B cell (primary cell): ENCODE measurements at places on chromosomes 2 and 18.
A peak's percentile ranks its signal among the peaks of the same experiment; 100 is the strongest.

DNA sequence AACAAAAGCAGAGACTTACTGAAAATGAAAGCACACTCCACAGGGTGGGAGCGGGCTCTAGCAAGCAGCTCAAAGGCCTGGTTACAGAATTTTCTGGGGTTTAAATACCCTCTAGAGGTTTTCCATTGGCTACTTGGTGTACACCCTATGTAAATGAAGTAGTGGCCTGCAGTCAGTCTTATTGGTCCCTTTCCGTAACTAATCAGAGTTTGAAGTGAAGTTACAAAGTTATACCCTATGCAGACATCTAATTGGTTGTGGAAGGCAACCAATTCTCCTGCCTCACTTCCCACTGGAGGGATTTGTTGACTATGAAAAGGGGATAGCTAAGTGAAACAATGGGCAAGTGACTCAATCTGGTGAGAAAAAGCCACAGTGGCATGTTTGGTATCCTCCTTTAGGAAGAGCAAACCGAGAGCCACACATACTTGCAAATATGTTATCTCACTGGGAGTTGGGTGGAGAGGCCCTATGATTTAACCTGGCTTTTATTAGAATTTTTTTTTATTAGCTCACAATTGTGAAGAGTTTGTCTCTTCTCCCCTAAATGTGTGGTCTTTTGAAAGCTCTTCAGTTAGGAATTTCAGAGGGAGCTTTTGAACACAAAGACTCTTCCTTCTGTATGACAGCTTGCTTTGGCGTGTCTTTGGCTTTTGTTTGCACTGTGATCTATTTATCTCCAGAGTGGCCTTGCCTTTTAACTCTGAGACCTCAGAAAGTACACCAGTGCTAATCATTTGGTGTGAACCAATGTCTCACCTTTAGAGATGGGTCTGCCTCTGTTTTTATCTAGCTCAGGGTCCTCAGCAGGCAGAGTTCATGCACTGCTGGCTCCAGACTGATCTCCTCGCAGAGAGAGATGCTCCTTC is 69.6 kb downstream of the MAP4K4 start:
- no peak overlapping the region for H3K4me3 ChIP-seq
- peak overlapping the region; percentile 79 for H3K27ac ChIP-seq
- no peaks in the 10 kb centered on the region for H3K27me3 ChIP-seq
- peak; percentile 25 for DNase-seq
- H3K36me3 ChIP-seq: no peaks in the 10 kb centered on the region

- H3K4me3 ChIP-seq: no peak overlapping the region
- no peaks in the 10 kb centered on the region for H3K27me3 ChIP-seq
- no peaks in the 10 kb centered on the region for H3K36me3 ChIP-seq
- no peak for DNase-seq
Measured at GRCh38 chr2:36528766-36529392, 69.1 kb downstream of the FEZ2 start.

GRCh38 chr2:75180476-75180875 is 18.8 kb downstream of the TACR1 start:
- H3K27ac ChIP-seq: no peak overlapping the region
- no peaks in the 10 kb centered on the region for H3K36me3 ChIP-seq
- H3K4me3 ChIP-seq: no peak overlapping the region
- H3K4me1 ChIP-seq: no peaks in the 10 kb centered on the region

- H3K4me1 ChIP-seq: no peaks in the 10 kb centered on the region
- no peak for DNase-seq
- no peak overlapping the region for H3K27ac ChIP-seq
- peaks cover 2% of the 10 kb centered on the region for H3K36me3 ChIP-seq
- no peak overlapping the region for H3K4me3 ChIP-seq
- no peaks in the 10 kb centered on the region for H3K27me3 ChIP-seq
Measured at GRCh38 chr2:231068525-231069222, 12.0 kb downstream of the PSMD1 start.

DNA sequence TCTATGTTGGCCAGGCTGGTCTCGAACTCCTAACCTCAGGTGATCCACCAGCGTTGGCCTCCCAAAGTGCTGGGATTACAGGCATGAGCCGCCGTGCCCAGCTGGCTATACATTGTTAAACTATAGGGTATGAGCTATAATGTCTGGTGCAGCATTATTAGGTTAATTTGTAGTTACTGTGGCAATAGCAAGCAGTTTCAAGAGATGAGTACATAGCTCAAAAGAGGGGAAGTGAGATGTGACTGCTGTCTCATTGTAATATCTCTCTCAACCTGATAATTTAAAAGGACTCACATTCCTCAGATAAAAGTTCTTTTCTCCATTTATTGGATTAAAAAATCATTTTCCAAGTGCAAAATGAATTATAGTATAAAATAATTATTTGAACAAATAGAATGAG is 116.4 kb downstream of the INO80D start:
- no peak overlapping the region for H3K27ac ChIP-seq
- DNase-seq: no peak
- no peak overlapping the region for H3K4me3 ChIP-seq
- H3K36me3 ChIP-seq: no peaks in the 10 kb centered on the region

DNA sequence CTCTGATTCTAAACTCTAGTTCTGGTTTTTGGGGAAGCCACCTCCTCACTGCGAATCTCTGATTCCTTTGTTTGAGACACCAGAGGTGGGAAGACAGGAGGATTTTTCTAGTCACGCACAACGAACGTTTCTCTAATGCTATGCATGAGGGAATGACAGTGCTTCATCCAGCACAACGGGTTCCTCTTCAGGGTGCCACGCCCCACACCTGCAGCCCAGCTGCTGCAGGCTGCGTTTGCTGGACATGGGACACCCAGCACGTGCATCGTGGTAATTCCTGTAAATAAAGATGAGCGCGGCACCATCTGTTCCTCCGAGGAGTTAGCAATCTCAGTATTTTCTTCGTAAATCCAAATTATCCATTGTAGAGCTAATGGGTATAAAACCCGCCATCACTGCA is 37.5 kb upstream of the TPO start:
- H3K4me3 ChIP-seq: no peak overlapping the region
- H3K36me3 ChIP-seq: no peaks in the 10 kb centered on the region
- no peaks in the 10 kb centered on the region for H3K27me3 ChIP-seq
- DNase-seq: no peak

- H3K27ac ChIP-seq: no peak overlapping the region
- H3K4me1 ChIP-seq: no peaks in the 10 kb centered on the region
- H3K4me3 ChIP-seq: no peak overlapping the region
- no peaks in the 10 kb centered on the region for H3K36me3 ChIP-seq
- no peak for DNase-seq
Measured at GRCh38 chr2:240240017-240240734, 99.7 kb upstream of the OTOS start.

- no peaks in the 10 kb centered on the region for H3K27me3 ChIP-seq
- peak overlapping the region; percentile 87 for H3K27ac ChIP-seq
- no peak for DNase-seq
- H3K36me3 ChIP-seq: no peaks in the 10 kb centered on the region
- peaks cover 43% of the 10 kb centered on the region for H3K4me1 ChIP-seq
Measured at GRCh38 chr2:39123436-39123999, 2.7 kb upstream of the SOS1 start.

DNA sequence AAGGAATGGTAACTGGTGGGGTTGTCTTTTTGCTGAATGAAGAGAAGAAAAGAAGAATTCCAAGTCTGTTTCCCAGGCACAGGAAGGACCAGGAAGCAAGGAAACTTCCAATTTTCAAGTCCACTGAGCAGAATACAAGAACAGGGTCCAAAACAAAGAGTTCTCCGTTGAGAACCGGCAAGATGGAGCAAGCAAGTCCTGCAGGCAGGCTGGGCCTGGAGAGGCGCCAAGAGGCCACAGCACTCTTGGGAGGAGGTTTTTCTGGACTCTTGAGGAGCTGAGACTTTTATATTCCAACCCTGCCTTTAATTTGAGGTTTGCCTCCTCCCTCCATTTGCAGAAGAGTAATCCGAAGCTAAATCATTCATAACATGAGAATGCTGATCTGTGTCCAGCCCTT is 224.5 kb downstream of the IKZF2 start:
- H3K27me3 ChIP-seq: no peaks in the 10 kb centered on the region
- no peaks in the 10 kb centered on the region for H3K36me3 ChIP-seq
- no peak overlapping the region for H3K4me3 ChIP-seq
- H3K4me1 ChIP-seq: no peaks in the 10 kb centered on the region

GRCh38 chr2:239657236-239657635 is 256.4 kb upstream of the HDAC4 start:
- no peak for DNase-seq
- no peaks in the 10 kb centered on the region for H3K4me1 ChIP-seq
- H3K27ac ChIP-seq: no peak overlapping the region
- H3K4me3 ChIP-seq: no peak overlapping the region
- H3K36me3 ChIP-seq: no peaks in the 10 kb centered on the region

DNA sequence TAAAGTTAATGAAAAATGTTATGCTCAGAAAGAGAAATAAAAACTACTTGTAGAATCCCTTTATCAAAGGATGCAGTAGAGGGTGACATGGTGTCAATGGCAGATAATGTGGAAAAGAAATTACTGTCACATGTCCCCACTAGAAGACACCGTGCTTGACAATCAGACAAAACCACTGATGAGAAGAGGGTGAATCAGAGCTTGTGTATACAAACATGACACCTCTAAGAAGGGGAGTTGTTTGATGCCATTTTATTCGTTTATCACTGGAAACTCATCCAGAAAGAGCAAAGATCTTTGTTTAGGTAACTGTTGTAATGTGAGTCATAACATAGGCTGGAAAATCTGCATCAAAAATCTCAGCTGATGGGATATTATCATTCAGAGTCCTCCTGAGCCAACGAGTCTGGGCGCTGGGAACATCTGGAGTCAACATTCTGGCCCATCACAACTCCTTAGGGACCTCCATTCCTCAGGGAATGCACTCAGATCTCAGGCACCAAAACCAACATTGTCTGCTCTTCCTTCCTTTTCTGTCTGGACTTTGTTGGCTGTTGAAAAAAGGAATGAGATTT is 49.5 kb upstream of the RAB12 start:
- no peaks in the 10 kb centered on the region for H3K36me3 ChIP-seq
- DNase-seq: no peak
- no peak overlapping the region for H3K4me3 ChIP-seq
- H3K27ac ChIP-seq: no peak overlapping the region
- no peaks in the 10 kb centered on the region for H3K4me1 ChIP-seq
- H3K27me3 ChIP-seq: no peaks in the 10 kb centered on the region

DNA sequence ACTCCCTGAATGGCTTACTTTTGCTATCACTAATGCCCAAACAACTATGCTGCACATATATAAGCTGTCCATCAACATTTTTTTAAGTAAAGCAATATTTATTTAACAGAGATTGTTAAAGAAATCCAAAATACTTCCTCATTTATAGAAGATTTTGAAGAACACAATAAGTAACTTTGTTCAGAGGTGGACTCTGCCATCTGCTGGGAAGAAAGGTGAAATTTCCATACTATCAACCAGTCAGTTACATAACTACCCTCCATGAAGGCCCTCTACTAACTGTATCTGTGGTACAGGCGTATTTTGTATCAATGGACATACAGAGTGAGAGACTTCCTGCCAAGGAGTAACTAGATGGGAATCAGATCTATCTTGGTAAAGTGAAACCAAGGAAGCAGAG is 106.0 kb downstream of the DTNB start:
- no peaks in the 10 kb centered on the region for H3K36me3 ChIP-seq
- no peak overlapping the region for H3K27ac ChIP-seq
- H3K27me3 ChIP-seq: no peaks in the 10 kb centered on the region

- no peak overlapping the region for H3K4me3 ChIP-seq
- no peaks in the 10 kb centered on the region for H3K27me3 ChIP-seq
- no peak overlapping the region for H3K27ac ChIP-seq
- no peaks in the 10 kb centered on the region for H3K36me3 ChIP-seq
Measured at GRCh38 chr18:71327850-71328249, 1039.0 kb downstream of the SOCS6 start.

GRCh38 chr2:164220265-164220664 is 401.0 kb downstream of the GRB14 start:
- no peak for DNase-seq
- no peaks in the 10 kb centered on the region for H3K36me3 ChIP-seq
- no peaks in the 10 kb centered on the region for H3K27me3 ChIP-seq
- no peak overlapping the region for H3K4me3 ChIP-seq

- no peak overlapping the region for H3K27ac ChIP-seq
- H3K4me3 ChIP-seq: no peak overlapping the region
- no peaks in the 10 kb centered on the region for H3K4me1 ChIP-seq
- no peak for DNase-seq
Measured at GRCh38 chr2:20208476-20208859, 16.5 kb downstream of the SDC1 start.

DNA sequence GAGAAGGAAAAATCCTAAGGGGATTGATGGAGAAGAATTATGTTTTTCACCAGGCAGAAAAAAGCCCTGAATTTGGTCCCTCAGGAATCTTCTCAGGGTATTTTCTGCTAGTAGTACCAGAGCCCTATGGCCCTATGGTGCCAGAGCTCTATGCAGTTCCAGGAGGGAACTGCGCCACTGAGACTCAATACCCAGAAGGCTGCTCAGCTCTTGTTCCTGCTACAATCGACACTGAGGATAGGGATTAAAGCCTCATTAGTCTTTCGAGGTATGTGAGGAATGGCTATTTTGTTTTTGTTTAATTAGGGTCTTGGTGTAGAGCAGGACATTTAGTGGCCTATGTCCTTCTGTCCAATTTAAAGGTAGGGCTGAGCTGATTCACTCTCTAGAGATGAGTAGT is 21.7 kb upstream of the PPP3R1 start:
- DNase-seq: no peak
- H3K4me1 ChIP-seq: no peaks in the 10 kb centered on the region
- no peak overlapping the region for H3K4me3 ChIP-seq
- no peaks in the 10 kb centered on the region for H3K36me3 ChIP-seq
- H3K27me3 ChIP-seq: no peaks in the 10 kb centered on the region

- no peak for DNase-seq
- H3K27ac ChIP-seq: no peak overlapping the region
- H3K36me3 ChIP-seq: no peaks in the 10 kb centered on the region
- H3K4me3 ChIP-seq: no peak overlapping the region
- H3K27me3 ChIP-seq: no peaks in the 10 kb centered on the region
Measured at GRCh38 chr2:46780411-46780800, 135.2 kb downstream of the MCFD2 start.

- no peaks in the 10 kb centered on the region for H3K36me3 ChIP-seq
- H3K27ac ChIP-seq: no peak overlapping the region
- H3K4me1 ChIP-seq: no peaks in the 10 kb centered on the region
- DNase-seq: no peak
- no peak overlapping the region for H3K4me3 ChIP-seq
Measured at GRCh38 chr18:44178476-44178875, 502.2 kb upstream of the SETBP1 start.

DNA sequence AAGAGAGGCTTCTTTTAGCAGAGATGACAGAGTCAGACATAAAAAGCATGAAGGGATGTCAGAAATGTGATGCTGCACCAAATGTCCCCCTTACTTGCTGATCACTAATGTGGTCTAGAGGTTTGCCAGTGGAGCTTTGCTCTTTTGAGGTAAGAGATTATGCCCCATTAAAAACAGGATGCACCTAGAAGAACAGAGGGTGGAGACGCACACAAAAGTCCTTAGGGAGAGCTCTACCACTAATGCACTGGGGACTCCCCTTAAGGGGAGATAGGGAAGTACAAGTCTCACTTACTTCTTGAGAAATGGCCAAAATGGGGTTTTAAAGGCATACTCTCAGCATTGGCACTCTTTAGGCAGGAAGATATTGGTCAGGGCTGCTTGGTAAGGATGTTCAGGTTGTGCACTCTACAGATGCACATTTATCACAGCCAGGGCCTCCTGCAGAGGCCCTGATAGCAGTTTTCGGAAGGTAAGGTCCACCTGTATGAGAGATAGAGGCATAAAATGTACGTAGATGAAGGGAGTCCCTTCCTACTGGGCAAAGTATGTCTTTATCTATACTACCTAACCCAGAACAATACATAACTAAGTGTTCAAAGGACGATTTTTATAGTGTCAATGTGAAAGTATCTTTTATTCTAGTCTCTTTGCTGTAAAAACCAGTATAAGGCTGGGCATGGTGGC is 17.0 kb upstream of the SCYGR1 start:
- peaks cover 17% of the 10 kb centered on the region for H3K4me1 ChIP-seq
- H3K4me3 ChIP-seq: no peak overlapping the region
- no peaks in the 10 kb centered on the region for H3K27me3 ChIP-seq
- H3K27ac ChIP-seq: peak overlapping the region; percentile 20
